ENCODE measurements at places on chromosomes 2 and 18.
A peak's percentile ranks its signal among the peaks of the same experiment; 100 is the strongest.

GRCh38 chr2:215311625-215312396 is at the start of gene ATIC:
TSS of gene ATIC (plus strand) at chr2:215312059. CDS start at chr2:215312143, 84 bp downstream.
- DNase-seq, result peak; percentile 94

- DNase-seq, result no peak
These were observed at the start of gene EMX1 for GRCh38 chr2:72917138-72917876. TSS of gene EMX1 (plus strand) at chr2:72917519. CDS start at chr2:72917853, 334 bp downstream.

GRCh38 chr2:191384829-191385228 is 139.6 kb downstream of the MYO1B start:
- no peak for DNase-seq

DNA sequence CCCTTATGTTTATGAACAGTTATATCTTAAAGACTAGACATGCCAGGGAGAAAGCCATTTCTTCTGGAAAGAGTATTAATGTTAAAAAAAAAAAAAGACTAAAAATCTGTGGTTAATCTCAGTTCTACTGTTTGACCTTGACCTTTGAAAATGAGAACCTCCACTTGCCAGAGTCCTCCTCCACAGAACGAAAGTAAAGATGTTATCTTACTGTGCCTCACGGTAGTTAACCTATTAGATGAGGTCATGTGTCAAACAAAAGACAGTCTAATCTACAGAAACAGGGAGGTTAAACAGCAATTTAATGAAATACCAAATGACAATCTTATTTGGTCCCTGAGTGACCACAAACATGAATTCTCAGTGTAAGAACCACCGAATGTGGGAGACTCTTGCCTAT is 51.2 kb downstream of the SLC14A2 start:
- DNase-seq, result no peak

DNA sequence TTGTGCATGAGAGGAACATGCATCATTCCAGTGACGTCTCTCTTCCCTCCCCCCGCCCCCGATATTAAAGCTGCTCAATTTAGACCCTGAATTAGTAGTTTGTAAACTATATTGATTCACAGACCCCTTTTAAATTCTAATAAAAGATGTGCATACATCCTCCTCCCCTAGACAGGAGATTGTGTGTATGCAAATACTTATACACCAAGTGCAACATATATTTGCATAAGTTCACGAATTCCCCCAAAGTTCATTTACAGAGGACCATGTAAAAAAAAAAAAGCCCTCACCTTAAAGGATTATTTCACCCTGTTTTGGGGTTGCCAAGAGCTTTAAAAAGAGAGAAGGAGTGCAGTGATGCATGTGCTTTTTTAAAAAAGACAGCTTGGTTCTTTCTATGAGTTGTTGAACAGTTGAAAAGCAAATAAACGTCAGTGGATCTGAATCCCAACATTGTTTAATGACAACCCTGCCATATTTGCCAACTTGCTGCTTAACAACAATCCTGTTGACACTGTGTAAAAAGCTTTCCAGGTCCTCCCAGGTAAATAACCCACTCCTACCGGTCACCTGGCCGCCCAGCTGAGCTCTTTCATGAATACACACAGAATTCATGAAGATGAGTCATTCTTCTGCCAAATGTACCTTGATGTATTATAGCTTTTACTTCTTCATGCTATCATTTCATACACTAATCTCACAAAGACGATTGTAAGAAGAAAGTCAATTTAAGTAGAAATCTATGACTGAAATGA is 211.5 kb downstream of the IKZF2 start:
- DNase-seq, result no peak

GRCh38 chr2:8993902-8994278 is 9.6 kb downstream of the MBOAT2 start:
- no peak for DNase-seq

GRCh38 chr18:34740724-34741123 is 30.6 kb downstream of the DTNA start:
- no peak for DNase-seq

DNA sequence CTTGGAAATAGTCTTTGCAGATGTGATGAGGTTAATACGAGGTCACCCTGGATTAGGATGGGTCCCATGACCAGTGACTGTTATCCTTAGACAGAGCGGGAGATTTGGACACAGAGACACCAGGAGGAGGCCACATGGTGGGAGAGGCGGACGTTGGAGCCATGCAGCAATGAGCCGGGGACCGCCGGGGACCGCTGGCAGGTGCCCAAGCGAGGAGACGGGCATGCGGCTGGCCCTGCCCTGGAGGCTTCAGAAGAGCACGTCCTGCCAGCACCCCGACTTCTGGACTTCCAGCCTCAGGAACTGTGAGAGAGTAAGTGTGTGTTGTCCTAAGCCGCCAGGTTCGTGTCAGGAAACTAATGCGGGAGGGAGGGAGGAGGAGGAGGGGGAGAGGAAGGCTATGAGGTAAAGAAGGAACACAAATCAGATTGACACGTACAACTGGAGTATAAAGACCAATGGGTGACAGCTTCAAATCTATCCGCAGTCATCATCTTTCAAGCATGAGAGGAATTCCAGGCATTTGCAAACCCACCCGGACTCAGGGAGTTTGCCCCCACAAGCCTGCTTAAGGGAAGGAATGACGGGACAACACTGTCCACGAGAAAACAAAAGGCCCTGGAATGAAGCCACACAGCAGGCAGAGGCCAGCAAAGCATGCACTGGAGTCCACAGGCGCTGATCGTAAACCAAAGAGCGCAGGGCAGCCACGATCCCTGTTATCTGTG is 11.6 kb upstream of the BOK start:
- no peak for DNase-seq

DNA sequence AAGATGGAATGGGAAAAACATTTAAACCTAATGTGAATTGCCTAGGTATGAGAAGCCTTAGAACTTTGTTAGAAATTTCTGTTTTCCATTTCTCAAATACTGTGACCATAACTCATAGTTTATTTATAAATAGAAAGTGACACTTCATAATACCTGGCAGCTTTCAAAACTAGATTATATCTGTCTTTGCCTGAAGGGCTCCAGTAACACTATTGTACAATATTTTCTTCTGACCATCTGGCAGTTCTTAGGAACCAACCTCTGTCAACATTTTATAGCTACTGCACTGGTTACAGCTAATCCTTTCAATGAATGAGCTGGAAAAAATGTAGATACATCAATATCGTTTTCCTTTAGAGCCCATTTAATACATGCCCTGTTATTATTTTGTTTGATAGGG is 237.4 kb downstream of the CAMKMT start:
- no peak for DNase-seq

GRCh38 chr18:40159141-40160017 is 1795.7 kb upstream of the PIK3C3 start:
- no peak for DNase-seq

DNA sequence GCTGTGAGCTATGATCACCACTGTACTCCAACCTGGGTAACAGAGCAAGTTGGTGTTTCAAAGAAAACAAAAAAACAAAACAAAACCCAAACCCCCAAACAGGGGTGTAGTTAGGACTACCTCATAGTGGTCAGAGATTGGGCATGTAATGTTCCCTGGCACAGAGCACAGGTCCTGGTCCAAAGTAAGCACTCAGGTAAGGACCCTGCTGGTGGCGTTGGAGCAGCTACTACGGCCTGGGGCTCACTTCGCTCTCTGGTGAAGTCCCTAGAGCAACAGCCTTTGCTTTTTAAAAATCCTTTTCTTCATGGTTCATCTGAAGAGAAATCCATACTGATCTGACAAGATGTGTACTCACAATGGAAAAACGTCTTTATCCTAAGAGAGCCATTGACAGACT is 130.4 kb downstream of the ZNF236 start:
- no peak for DNase-seq

GRCh38 chr2:191176305-191176704 is 25.5 kb upstream of the STAT4 start:
- DNase-seq, result no peak

DNA sequence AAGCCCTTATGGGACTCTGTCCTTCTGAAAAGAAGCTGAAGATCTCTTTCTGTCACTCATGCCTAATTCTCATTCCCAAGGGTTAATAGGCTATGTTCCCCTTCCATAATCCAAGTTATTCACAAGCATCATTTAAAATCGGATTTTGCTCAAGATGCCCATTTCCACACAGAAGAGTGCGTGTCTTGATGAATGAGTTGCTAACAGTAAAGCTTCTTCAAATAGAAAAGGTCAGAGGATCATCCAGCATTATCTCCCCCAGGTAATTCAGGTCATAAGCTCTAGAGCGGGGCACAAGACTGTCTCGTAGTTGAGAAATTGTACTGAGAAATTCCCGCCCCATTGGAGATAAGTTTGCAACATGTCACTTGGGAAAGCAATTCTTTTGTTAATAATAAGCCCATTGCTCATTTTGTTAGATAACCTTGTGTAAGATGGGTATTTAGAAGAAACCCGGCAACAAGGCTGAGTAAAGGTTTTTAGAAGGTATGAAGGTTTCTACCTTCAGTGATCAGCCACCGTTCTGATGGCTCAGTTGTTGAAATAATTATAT is 290.7 kb upstream of the EPAS1 start:
- no peak for DNase-seq

DNA sequence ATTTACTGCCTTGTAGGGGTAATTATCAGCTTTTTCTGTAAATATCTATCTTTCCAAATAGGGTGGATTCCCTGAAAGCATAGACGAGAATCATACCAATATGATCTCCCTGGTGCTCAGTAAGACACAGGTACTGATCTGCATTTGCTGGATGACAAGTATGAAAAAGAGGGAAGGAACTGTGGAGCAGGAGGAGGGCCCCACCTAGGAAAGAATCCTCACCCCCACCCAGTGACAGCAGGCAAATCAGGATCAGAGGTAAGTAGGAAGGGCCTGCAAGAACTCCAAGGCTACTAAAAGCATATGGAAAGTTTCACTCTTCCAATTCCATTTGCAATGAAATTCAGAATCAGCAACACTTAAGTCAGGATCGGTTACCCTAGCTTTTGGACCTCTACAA is 42.3 kb downstream of the METTL8 start:
- DNase-seq, result no peak

- no peak for DNase-seq
These were observed 86.1 kb downstream of the MSH2 start for GRCh38 chr2:47488870-47489584.

DNA sequence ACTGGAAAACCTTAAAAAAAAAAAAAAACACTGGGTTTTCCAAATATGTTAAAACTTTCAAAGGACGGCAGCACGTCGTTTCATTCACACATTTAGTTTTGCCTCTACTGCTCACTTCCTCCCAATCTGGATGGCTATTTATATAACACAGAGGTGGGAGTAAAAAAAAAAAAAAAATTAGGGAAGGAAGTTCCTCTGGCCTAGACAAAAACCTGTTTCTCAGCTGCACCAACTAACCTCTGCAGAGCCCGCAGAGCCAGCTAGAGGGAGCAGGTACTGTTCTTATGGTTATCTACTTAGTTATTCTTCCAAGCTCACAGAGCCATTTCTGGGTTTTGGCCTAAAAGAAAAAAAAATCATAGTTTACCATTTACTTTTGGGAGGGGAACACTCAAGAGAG is 28.1 kb downstream of the SLC1A4 start:
- DNase-seq, result no peak

DNA sequence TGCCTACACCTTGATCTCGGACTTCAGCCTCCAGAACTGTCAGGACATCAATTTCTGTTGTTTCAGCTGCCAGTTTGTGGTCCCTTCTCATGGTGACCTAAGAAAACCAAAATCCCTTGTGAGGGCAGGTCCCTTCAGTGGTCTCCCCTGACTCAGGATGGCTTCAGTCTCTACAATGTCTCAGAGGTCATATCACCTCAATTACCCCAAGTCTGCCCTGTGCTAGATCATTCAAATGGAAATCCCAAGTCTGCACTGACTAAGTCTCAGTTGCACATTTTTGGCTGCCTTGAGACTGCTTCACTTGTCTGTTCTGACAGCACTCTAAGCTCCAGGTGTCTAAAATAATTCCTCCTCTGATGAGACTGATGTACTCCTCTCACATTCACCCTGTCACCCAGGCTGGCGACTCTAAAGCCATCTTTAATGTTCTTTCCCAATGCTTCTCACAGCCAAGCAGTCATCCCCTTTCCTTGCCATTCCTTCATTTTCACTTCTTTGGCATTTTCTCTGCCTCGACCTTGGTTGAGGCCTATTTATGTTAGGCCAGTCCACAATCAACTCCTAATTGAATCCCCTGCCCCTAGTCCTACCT is 470.8 kb downstream of the DLGAP1 start:
- no peak for DNase-seq

DNA sequence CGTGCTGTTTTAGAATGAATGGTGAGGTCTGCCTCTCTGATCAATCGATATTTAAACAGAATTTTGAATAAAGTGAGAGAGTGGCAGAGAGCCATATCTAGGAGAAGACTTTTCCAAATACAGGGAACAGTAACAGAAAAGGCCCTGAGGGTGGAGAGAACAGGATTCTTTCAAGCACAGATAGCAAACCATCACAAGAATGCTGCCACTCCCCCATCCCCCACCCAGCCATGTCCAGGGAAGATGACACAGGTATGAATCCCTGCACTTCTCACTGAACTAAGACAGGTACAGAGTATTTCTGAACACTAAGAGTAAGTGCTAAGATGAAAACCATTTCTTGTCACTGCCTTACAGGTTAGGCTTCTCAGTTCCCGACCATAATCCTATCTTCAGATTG is 23.6 kb downstream of the LRATD1 start:
- no peak for DNase-seq

DNA sequence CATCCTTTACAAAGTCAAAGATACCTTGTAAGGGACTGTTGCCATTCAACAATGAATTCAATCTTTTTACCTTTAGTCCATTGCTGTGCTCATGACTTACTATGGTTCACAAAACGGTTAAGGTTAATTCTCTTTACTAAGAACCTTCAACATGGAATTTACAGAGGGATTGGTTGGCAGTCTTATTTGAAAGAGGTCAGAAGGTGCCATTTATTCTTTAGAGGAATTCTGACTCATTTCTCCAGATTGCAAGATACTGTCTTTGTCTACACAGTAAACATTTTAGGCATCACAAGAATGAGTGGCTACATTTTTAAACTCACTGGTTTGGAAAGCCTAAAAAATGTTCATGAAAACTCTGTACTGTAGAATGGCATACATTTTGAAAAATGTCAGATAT is 17.4 kb downstream of the KCNH7 start:
- no peak for DNase-seq

DNA sequence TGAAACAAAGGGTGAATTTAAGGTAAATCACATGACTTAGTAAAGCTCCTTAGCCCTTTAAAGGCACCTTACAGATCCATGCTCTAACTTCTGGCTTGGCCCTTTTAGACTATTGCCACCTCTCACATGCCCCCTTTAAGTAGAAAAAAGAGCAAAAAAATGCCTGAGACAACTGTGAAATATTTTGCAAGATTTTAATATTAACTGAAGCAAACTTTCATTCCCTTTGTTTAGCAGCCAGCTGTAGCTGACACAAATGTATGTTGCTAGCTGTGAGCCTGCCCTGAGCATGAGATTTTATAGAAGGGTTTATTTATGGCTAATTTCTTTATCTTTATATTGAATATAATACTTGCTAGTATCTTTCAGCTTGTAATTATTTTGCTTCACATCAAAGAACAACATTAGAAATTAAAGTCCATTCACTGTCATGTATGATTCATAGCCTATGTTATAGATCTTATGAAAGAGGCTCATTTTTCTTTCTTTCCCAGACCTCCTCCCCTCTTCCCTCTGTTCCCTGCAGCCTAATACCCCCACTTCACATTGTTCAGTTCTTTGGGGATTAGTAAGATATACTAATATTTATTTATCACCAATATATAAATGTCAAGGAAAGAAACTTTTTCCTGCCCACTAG is 637.2 kb upstream of the ZEB2 start:
- DNase-seq, result no peak

GRCh38 chr2:16645088-16645487 is 20.5 kb downstream of the CYRIA start:
- no peak for DNase-seq
